ENCODE measurements at places on chromosomes 12 and 14.

GRCh38 chr12:106999446-106999845 is 12.5 kb upstream of the MTERF2 start:
- no peak for DNase-seq

- no peak for DNase-seq
Measured at GRCh38 chr14:82587226-82587625, 1053.6 kb upstream of the SEL1L start.

GRCh38 chr12:6354495-6355393 is 12.9 kb upstream of the TNFRSF1A start:
- no peak for DNase-seq

DNA sequence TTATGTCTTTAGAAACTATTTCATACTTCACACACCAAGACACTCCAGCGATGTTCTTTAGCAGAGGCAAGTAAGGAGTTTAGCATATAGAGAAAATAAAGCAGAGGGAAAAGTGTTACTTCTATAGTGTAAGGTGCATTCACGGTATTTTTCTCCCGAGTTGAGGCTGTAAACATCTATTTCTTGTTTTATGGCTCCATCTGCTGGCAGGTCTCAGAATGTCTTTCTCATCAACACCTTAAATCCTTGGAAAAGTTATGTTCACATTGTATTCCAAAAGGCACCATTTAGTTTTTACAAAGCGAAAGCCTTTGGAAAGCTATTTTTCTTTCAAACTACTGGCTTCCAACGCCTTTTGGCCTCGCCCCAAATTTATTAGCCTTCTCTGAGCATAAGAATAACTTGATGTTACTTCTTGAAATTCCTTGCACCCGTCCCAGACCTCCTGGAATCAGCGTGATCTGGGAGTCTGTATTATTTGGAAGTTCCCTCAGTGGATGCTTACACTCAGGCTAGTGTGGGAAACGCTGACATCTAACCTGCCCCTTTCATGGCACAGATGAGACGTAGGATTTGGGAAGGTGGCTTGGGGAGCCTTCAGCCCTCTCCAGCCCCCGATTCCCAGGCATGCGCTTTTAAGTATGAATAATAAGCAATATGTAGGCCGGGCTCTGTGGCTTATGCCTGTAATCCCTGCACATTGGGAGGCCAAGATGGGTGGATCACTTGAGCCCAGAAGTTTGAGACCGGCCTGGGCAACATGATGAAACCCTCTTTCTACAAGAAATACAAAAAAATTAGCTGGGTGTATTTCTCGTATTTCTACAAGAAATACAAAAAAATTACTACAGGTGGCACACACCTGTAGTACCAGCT is 1.9 kb upstream of the PIWIL1 start:
- peak; percentile 52 for DNase-seq

- peak; percentile 59 for DNase-seq
Measured at GRCh38 chr12:77058740-77059139, 6.6 kb downstream of the E2F7 start.

DNA sequence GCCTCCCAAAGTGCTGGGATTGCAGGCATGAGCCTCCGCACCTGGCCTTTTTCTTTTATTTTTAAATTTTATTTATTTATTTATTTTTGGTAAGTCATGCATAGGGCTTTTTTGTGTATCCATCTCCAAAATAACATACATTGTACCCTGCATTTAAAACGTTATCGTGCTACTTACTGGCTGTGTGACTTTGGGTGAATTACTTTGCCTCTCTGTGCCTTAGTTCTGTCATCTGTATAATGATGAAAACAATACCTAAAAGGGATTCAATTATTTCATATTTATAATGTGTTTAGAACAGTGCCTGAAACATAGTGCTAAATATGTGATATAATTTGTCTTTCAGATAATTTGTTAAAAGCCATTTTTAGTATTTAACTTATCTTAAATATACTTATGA is 19.6 kb downstream of the ZCRB1 start:
- no peak for DNase-seq

DNA sequence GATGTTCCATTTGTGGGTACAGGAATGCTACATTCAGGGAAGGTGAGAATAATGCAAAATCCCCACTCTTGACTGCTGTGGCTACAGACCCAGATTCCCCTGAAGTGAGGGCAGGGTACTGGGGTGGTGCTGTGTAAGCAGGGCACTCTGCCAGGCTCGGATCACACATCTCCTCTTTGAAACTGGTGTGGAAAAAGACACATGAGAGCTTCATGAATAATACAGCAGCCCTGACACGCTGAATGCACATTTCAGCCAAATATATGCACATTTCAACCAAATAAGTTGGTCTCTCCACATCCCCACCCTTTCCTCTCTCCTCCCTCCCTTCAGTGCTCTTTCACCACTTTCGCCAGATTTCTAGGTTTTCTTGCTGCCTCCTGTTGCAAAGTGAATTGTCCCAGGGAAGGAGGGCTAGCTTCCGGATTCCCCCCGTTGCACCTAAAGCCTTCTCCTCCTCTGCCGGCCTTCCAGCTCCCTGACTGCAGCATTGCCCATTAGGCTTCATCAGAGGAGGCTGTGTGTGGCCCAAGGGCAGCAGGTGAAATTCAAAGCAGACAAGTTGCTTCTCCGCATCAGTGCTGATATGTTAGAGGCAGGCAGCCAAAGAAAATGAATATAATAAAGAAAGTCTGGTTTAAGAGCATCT is 118.2 kb upstream of the TMCC3 start:
- DNase-seq, result peak; percentile 25

- no peak for DNase-seq
Measured at GRCh38 chr12:100279159-100279558, 12.2 kb downstream of the SCYL2 start.

GRCh38 chr12:27907766-27908165 is 64.8 kb downstream of the PTHLH start:
- DNase-seq, result no peak

GRCh38 chr12:124967016-124967739 is 21.8 kb downstream of the DHX37 start:
- DNase-seq, result no peak

GRCh38 chr12:97223419-97223818 is 239.2 kb upstream of the RMST start:
- no peak for DNase-seq

GRCh38 chr12:3313675-3314663 is 177.0 kb upstream of the PRMT8 start:
- no peak for DNase-seq

- DNase-seq, result peak; percentile 0
Measured at GRCh38 chr12:125331342-125332052, 266.3 kb downstream of the AACS start.

DNA sequence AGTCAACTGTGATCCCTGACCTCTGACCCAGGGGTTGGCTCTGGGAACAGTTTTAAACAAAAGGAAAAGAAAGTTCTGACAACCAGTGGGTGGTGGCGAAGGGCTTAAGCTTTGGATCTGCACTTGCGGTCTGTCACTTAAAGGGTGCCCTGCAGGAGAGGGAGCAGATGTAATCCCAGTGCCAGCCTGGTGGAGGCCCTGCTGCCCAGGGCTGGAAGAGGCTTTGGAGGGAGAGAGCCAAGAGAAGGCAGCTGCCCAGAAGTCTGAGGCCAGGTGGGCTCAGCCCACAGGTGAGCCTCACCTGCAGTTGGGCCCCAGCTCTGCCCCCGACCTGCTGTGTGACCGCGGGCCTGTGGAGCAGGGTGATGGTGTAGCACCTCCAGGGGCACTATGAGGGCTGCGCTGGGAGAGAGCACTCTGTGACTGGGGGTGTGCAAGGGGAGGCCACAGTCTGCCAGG is 19.1 kb downstream of the SH2B3 start:
- DNase-seq, result no peak

GRCh38 chr14:93736378-93737014 is 51.8 kb downstream of the PRIMA1 start:
- no peak for DNase-seq

DNA sequence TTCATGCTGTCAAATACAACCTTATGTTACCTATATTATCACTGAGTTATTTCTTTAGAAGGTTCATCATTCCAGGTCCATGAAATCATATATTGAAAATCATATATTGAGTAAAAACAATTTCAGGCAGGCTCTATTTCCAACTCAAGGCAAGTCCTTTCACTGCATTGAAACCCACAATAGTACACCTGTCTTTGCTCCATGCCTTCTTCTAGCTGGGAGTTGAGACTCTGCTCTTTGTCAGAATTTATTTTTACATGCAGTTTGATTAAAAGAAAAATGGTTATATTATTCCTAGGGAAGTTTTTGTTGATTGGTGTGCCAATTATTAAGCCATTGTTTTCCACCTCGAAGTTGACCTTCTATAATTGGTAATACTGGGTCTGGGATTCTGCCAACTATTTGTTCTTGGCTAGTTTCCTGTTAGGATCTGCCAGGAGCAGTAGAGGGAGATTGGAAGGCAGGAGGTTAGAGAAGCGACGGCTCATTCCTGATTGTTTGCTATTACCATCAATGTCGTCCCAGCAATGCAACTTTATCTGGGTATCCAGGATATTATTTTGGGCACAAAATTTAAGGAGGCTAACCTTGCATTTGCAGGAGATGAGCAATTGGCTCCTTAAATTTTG is 79.5 kb upstream of the MIS18BP1 start:
- no peak for DNase-seq

GRCh38 chr12:14256121-14256520 is 109.4 kb upstream of the ATF7IP start:
- DNase-seq, result peak; percentile 39

GRCh38 chr12:49413010-49413409 is 45.7 kb downstream of the SPATS2 start:
- DNase-seq, result no peak

DNA sequence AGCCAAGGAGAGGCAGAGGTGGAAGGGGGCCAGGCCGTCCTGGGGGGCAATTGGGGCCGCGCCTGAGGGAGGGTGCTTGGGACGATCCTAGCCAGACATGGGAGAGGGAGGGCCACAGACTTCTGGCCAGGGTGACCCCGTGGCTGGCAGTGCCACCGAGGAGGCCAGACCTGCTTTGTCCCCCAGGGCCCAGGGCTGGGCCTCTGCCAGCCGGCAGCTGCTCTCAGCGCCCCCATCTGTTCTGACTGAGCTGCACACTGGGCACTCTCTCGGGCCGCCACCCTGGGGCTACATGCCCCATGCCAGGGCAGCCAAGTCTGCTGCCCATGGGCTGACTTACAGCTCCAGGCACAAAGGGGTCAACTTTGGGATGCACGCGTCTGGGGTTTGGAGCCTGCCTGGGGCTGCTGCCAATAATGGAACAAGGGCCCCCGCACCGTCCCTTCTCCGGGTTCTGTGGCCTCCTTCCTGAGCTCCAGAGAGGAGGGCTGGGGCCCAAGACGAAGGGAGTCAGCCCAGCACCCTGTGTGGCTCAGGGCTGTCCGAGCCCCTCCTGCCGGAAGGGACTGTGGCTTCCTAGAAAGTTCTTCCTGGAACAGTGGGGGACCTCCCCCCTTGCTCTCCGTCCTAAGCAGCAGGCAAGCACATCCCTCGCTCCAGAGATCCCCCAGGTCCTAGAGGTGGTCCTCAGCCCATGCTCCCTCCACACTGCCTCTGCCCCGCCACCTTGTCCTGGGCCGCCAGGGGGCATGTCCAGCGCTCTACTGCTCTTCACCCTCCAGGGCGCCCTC is 1.1 kb downstream of the ADSS1 start:
- peak; percentile 33 for DNase-seq

GRCh38 chr12:122306407-122306806 is 40.1 kb upstream of the VPS33A start:
- DNase-seq, result no peak

DNA sequence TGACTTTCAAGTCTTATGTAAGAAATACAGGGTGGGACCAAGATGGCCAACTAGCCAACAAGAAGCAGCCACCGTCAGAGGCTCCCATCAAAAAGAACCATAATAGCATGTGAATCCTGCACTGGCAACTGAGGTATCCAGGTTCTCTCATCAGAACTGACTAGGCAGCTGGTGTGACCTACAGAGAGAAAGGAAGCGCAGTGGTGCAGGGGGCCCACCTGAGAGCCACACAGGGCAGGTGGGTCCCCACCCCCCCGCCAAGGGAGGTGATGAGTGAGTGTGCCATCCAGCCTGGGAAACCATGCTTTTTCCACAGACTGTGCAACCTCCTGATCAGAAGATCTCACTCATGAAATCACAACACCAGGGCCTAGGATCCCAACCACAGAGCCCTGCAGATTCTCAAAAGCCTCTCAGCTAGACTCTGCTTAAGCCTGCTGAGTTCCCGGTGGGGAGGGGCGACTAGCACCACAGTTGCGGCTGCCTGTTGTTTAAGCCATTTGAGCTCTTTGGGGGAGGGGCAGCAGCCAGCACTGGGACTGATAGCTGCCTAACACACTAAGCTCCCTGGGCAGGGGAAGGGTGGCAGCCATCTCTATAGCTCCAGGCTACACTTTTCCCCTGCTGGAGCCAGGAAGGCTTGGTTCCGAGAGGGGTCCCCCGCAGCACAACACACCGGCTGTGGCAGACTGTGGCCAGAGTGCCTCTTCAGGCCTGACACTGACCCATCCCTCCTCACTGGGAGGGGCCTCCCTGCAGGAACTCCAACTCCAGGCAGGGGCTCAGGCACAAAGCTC is 75.3 kb downstream of the GARIN6 start:
- DNase-seq, result no peak

DNA sequence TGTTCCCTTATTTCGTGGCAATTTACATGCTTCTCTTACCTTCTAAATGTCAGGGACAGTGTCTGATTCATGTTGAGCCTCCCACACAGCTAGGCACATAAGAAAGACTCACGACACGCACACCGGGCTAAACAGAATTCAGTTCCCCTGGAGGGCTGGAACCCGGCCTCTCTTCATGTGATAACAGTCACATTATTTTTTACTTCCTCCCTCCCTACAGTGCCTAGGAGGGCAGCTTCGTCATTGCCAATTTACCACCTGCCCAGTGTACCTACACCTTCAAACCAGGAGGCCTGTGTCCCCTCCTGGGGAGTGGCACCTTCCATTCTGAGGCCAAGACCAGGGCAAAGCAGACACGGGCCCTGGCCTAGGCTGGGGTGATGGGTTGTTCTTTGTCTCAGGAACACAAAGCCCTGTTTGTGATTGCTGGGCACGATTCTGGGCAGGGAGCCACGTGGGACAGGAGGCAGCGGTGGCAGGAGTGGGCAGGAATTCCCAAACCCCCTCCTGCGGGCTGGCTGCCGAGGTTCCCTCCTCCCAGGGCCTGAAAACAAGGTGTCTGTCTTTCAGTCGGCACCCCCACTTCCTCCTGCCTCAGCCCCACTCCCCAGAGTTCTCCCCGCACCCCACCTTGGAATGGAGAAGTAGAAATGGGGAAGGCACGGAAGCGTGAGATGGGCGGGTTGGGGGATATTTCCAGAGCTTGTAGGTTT is 6.8 kb upstream of the RASAL1 start:
- DNase-seq, result no peak

- DNase-seq, result peak; percentile 10
Measured at GRCh38 chr12:18546399-18546798, 191.4 kb downstream of the PLCZ1 start.
